Frontal cortex (tissue), 4 donors: ENCODE measurements at places on chromosomes 3 and 15.

DNA sequence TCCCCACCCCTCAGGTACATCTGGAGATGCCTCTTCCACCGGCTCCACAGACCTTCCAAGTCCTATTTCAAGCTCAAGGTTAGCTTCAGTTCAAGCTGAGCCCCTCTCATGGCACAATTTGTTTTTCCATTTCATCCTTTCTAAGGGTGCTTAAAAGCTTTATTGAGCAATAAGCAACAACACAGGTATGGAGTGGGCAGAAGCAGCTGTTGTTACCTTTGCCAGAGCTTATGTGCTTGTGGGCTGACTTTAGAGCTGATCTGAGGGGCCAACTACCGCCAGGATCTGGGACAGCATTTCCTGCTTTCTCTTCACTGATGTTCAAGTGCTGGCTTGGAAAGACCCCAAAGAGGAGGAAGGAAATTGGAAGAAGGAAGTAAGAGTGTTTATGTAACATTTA is 140.0 kb upstream of the KLHL25 start:
- no peak for DNase-seq

- no peak for DNase-seq
Measured at GRCh38 chr3:172704001-172704400, 6.9 kb downstream of the NCEH1 start.

DNA sequence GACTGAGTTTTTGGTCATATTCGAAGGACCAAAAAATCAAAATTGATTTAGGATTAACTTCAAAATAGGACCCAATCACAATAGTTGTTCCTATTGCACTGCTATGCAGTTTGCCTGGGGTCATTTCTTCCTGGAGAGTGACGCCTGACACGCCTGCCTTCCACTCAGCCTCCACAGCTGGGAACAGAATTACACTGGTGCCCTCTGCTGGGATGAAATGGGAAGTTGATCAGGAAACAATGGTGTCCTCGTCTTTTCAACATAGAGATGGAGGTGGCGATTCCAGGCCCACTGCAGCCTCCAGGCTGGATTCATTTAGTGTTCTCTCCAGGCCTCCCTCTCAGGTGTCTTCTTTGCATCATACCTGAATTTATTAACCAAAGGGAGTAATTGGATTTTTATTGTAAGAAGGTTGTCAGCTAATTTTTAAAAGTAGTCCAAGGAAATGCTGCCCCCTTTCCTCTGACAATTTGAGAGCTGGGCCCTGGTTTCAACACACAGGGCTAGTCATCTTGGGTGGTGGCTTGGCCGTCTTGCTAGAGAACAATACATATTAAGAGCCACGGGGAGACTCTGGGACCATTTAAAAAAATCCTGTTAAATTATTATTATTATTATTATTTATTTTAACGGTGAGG is 69.7 kb downstream of the GAP43 start:
- DNase-seq, result peak; percentile 55

DNA sequence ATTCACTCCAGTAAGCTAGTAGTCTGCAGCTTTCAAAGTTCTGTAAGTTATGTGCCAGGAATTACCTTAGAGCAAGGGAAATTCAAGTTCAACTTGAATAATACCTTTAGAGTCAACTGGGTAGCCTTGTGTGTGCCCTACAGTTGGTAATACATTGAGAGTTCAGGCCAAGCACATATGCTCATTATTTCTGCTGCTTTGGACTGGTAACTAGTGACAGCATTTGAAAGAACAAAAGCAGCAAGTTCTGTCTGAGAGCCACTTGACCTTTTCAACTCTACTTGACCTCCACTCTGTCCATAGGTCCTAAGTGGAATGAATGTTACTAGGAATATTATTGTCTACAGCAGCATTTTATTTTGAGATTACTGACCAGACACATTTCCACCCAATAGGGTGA is 723.5 kb downstream of the NLGN1 start:
- no peak for DNase-seq

- no peak for DNase-seq
Measured at GRCh38 chr3:31498791-31499190, 33.9 kb upstream of the STT3B start.
